ENCODE measurements at places on chromosomes 6 and 20. TPM values are rescaled to one million over a fixed set of nuclear protein-coding genes. Genes with fewer than 3 reads are reported as not detected.

Gene PLCG1
- 35.0 TPM for total RNA-seq

Gene GPR63
- 0.05 TPM for total RNA-seq

Gene SPATA25
- 1.7 TPM for total RNA-seq

Gene EPHA7
- 0.05 TPM for total RNA-seq

Gene ZSCAN23
- total RNA-seq: 1.5 TPM

Gene EGFL8
- 0.12 TPM for total RNA-seq

Gene C2
- total RNA-seq: 10.4 TPM

Gene MMUT
- 14.9 TPM for total RNA-seq

Gene NUDT3
- total RNA-seq: 16.7 TPM

Gene PCMTD2
- total RNA-seq: 48.2 TPM

Gene MUCL3
- total RNA-seq: not detected

All from cardiac ventricle fibroblast (primary cell).